Left ventricle myocardium inferior (tissue), 1 donor: ENCODE measurements at places on chromosomes 16 and 17. TPM values are rescaled to one million over a fixed set of nuclear protein-coding genes. Genes with fewer than 3 reads are reported as not detected.
A peak's percentile ranks its signal among the peaks of the same experiment; 100 is the strongest.

The RAB40B gene
- total RNA-seq = 22.4 TPM

The PRKCA gene
- total RNA-seq = 5.6 TPM

The COL1A1 gene
- total RNA-seq = 45.8 TPM

The HYDIN gene
- 1.6 TPM for total RNA-seq

The PRAC1 gene
- not detected for total RNA-seq

The KRTAP4-9 gene
- not detected for total RNA-seq

The CTRL gene
- total RNA-seq = 0.71 TPM

The WFIKKN2 gene
- 0.25 TPM for total RNA-seq

The CD79B gene
- 4.6 TPM for total RNA-seq

The DOC2B gene
- 2.7 TPM for total RNA-seq

GRCh38 chr17:71922439-71922838, 198.4 kb upstream of the SOX9 start:
- no peak for DNase-seq

DNA sequence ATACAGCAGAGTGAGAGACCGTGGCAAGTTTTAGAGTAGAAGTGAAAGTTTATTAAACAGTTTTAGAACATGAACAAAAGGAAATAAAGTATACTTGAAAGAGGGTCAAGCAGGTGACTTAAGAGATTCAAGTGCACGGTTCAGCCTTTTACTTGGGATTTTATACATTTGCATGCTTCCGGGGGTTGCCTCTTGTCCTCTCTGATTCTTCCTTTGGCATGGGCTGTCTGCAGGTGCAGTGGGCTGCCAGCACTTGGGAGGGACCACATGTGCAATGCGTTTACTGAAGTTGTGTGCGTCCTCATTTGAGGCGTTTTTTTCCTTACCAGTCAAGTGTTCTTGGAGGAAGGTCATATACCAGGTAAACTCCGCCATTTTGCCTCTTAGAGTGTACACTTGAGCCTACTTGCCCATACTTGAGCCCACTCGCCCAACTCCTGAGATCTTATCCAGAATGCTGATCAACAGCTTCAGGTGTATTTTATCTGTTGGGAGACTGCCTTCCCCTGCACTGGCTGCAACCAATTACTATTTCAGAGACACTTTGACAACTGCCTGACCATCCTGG, 195.2 kb downstream of the IRX5 start:
- no peak for DNase-seq

GRCh38 chr16:60206516-60206915, 1472.4 kb upstream of the GOT2 start:
- DNase-seq = no peak

- no peak for DNase-seq
Observed at GRCh38 chr16:66872559-66872942, 7.8 kb upstream of the PDP2 start.

- peak; percentile 68 for DNase-seq
Observed at GRCh38 chr16:69179328-69180010, 7.5 kb upstream of the SNTB2 start.

DNA sequence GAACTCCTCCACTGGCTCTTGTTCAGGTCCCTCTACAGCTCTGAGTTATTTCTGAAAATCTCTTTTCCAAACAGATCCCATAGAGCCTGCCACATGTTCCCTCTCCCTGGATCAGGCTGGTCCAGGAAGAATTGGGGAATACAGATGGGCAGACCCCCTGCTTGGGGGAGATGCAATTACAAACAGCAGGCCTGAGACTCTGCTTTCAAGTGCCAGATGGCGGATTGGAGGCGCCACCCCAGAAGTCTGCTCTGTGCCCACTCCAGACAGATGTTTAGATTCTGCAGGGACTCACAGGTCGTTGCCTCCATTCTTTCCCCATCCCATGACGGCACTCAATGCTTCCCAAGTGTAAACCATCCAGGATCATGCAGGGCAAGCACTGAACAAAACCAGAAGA, 316.6 kb downstream of the SLC39A11 start:
- no peak for DNase-seq

GRCh38 chr16:19005561-19006445, 22.1 kb downstream of the TMC7 start:
- peak; percentile 24 for DNase-seq

DNA sequence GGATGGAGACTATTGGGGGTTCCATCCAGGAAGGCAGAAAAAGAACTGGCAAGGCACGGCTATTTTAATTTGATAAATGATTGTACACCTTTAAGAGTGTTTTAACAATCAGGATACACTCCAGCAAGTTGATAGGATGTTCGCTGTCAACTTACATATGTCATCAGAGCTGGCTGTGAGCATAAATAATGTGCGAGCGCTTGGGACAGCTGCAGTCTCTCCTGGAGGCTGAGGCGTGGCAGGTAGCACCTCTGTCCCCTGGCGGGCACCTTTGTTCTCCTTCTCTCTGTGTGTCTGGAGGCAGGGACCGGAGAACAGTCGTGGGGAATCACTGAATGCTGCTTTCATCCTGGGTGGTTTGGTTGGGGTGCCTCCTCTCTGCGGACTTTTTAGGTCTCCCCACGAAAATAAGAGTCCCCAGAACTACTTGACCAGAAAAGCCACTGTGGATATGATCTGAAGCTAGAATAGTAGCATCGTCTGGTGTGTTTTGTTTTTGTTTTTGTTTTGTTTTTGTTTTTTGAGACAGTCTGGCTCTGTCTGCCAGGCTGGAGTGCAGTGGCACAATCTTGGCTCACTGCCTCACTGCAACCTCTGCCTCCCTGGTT, 9.4 kb downstream of the BAHCC1 start:
- DNase-seq = no peak

DNA sequence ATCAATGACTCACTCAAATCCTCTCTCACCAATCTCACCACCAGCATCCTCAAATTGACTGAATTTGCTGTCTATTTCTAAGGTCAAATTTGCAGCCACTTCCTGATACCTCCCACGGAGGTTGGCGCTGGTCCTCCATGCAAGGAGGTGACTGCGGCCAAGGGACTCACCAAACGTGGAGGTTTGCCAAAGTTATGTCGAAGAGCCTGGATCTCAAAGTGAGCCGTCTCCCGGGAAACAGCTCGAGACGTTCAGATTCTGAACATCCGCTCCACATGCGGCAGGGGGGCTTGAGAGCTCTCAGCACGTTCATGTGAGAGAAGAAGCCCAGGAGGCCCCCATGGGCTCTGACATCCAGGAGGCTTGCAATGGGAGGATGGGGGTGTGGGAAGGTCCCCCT, 22.6 kb downstream of the LGALS3BP start:
- no peak for DNase-seq

- DNase-seq = no peak
Observed at GRCh38 chr17:65230040-65230439, 92.9 kb downstream of the RGS9 start.

DNA sequence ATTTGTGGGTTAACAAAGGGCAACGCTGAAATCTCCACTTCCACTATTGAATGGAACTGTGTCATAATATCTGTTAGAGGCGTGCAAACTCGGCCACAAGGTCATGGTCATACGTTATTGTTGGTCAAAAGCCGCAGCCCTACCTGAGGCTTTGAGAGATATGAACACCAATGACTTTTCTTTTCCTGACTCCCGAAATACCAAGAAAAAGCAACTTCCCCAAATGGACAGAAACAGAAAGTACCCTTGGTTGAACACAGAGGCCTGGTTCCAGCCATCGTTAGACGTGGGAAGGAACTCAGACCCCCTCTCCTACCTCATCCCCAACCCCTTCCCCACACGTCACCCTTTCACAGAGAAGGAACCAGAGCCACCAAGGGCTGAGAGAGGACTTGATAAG, 1.4 kb upstream of the PIK3R5 start:
- DNase-seq = no peak

DNA sequence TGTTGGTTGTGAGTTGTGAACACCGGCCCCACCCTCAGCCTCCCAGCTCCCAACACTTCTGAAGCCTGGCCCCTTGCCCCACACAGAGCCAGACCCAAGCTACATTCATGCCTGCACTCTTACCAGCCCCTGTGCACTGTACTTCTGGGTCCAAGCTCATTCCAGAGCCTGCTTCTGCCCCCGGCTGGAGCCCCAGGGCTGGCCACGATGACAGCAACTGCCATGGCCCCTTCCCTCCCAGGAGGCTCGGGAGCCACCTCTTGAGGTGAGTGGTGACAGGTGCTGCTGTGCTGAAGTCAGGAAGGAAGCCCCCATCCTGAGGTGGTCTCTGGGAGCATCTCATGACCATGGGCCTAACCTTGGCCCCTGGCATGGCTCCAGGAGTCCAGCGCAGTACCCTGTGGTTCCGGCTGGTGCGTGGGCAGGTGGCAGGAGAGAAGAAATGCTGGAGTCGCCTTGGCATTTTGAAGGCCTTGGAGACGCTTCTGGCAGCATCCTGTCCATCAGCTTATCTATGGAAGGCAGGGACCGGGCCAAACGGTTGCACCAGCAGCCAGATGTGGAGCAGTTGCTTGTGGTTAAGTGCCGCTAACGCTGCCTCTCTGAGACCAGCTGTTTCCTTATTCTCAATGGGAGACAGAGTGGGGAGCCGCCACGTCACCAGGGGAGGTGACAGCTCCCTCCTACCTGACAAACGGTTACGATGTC, 3.9 kb upstream of the CDT1 start:
- no peak for DNase-seq

DNA sequence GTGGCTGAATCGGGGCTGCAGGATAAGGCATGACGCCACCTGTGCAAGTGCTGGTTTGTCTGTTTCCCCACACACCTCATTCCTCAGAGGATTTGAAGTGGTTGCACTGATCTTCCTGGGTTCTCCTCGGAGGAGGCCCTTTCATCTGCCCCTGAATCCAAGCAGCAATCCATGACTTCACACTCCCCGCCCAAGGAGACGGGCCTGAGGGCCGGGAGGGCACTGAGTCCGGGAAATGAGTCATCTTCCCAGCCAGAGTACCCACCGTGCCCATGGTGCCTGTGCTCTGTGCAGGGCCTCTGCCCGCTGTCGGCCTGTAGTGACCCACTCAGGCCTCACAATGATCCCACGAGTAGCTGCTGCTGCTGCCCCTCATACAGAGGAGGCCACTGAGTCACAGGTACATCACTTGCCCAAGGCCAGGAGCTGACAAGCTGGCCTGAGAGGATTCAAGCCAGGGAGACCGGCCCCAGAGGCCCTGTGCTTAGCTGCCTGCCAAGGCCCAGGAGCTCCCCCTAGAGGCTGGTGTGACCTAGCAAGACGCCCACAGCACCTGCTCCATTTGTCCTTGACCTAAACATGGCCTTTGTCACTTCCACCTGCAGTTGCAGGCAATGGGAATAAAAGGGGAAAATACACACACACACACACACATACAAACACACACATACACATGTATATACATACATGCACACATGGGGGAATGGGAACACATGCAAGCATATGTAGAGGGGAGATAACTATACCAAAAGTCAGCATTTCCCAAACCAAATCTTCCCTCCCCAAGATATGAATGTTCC, 240.0 kb downstream of the C16orf95 start:
- DNase-seq = peak; percentile 48

DNA sequence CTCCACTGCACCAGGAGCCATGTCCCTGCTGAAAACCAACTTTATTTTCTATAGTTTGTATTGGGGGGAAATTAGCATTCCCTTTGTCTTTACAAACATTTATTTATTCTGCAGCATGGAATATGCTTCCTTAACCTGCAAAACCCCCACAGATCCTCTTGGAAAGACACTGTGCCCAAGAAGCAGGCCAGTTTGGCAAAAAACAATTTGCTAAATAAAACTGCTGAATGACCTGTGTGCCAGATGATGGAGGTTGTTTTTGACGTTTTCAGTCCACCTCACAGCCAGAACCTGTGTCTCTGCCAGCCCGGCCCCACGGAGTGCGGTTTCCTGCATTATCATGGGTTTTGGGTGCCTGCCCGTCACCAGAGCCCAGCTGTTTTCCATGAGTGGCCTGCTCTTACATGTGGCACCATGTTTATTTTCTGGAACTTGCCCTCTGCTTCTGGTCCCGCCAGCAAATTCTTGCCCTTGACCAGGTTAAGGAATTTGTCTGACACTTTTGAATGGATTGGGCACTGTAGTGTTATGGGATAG, 26.4 kb downstream of the ORC6 start:
- DNase-seq = peak; percentile 78

DNA sequence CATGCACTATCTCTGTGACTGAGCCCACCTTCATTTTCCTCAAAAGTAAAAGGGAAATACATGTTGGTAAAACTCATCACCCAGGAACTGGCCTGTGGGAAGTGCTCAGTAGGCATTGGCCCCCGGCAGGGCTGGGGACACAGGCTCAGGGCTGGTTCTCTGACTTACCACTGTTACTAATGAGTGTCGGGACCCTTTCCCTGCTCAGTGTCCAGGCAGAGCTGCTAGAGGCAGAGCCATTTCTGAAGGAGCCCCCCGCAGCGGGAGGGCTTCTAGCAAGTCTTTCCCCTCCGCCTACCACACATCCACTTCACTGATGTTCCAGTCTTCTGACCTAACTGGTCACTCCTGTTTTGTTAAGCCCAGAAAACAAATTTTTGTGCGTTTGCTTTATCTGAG, 1.7 kb upstream of the PEMT start:
- DNase-seq = no peak

GRCh38 chr16:27108051-27108770, 41.5 kb downstream of the C16orf82 start:
- DNase-seq = no peak

DNA sequence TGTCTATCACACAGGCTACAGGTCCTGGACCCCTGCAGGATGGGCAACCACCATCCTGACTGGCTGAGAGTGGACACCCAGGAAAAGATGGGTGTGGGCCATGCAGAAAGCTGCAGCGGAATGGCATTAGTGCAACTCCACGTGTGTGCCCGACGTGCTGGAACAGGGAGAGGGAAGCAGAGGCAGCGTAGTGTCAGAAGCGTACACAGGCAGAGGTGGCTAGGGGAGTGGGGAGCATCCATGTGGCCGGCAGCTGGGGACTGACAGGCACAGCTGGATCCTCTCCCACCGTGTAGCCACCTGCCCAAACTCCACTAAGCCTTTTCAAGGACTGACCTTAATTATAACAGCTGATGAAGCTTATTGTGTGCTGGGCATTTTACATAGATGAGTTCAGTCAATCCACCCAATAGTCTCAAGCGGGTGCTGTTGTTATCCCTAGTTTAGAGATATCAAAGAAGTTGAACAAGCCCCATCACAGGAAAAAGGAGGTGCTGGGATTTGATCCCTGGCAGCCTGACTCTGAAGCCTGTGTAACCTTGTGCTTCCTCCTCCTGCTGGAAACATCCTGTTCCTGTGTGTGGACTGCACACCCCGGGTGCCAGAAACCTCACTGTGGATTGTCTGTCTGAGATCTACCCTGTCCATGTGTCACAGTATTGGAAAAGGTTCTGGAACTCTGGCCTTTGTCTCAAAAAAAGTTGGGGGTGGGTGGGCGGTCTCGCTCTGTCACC, 114.0 kb downstream of the PRKCA start:
- no peak for DNase-seq

- no peak for DNase-seq
Observed at GRCh38 chr17:53516636-53517035, 306.1 kb upstream of the KIF2B start.

DNA sequence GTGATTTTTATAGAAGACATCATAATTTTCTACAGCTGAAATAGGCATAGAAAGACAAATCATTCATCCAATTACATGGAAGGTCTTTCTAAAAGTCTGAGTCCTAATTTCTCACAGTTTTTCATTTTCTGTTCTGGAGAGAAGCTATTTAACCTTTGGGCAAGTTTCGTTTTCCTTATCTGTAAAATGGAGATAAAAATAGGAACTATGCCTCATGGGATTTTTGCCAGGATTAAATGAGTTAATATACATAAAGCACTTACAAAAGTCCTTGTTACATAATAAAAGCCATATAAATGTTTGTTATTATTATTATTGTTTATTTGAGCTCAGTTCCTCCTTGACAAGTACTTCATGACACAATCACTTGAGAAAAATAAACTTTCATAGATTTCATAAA, 121.4 kb downstream of the SKAP1 start:
- no peak for DNase-seq
